Regular cardiac myocyte (primary cell): ENCODE measurements at places on chromosomes 2 and 18. TPM values are rescaled to one million over a fixed set of nuclear protein-coding genes. Genes with fewer than 3 reads are reported as not detected.

The NEU4 gene
- total RNA-seq, result 0.19 and 0.28 TPM in 2 replicates

The HOXD13 gene
- not detected in 2 replicates for total RNA-seq

The CRYGC gene
- total RNA-seq, result not detected in 2 replicates

The ITPRIPL1 gene
- total RNA-seq, result 1.1 and 1.3 TPM in 2 replicates
